H54 (cell line): ENCODE measurements at places on chromosomes 12 and 14.

GRCh38 chr14:21399311-21399870 lies 15.6 kb upstream of the SUPT16H start:
- DNase-seq: no peak

GRCh38 chr14:30034152-30034551 lies 106.5 kb upstream of the PRKD1 start:
- DNase-seq: no peak

DNA sequence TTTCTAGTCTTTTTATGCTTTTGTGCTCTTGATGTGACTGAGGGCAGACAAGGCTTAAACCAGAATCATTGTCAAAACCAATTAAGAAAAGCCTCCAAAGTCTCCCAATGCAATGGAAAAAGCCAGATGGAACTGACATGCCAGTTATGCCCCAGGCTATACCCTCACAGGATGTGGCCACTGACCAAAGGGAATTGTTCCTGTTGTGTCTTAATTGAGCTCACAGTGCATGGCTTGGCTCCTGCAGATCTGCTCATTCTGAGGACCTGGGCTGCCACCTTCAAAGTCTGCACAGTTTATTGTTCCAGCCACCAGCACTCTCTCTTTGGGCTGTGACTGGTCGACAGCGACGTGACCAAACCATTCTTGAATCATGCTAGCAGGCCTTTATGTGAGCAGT lies 17.1 kb upstream of the BICD1 start:
- no peak for DNase-seq

DNA sequence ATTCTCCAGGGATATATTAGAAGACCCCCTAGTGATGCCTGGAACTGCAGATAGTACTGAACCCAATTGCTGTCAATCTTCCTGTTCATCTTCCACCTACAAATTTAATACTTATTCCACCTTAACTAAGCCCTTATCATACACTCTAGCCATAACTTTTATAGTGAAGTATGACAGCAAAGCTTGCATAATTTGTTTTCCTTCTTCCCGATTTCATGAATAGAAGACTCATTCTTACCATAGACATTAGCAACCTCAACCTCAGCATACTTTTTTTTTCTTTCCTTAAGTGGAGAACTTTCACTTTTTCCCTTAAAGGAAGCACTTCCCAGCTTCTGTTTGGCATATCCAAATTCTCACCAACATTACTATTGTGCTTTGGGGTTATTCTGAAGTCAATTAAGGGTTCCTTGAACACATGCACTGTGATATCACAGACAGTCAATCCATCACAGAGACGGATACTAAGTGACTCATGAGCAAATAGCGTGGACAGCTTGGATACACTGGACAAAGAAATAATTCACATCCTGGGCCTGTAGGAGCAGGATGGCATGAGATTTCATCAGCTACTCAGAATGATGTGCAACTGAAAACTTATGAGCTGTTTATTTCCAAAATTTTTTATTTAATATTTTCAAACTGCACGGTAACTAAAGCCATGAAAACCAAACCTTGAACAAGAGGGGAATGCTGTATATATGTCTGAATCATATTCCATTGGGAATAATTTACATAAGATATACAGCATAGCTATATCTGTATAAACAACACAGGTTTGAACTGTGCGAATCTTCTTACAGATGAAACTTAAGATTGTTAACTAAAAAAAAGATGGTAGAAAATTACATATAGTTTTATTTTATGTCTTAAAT lies 63.9 kb downstream of the SYT1 start:
- peak; percentile 9 for DNase-seq

DNA sequence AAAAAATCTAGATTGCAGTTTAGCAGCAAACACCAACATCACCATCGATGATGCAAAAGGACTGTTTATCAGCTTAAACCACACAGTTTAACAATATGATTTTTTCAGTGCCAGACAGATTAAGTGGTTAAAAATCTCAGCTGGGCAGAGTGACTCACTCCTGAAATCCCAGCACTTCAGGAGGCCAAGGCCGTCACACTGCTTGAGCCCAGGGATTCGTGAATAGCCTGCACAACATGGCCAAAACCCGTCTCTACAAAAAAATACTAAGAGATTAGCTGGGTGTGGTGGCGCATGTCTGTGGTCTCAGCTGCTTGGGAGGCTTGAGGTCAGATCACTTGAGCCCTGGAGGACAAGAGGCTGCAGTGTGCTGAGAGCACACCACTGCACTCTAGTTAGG lies 8.9 kb downstream of the RSRC2 start:
- peak; percentile 19 for DNase-seq

DNA sequence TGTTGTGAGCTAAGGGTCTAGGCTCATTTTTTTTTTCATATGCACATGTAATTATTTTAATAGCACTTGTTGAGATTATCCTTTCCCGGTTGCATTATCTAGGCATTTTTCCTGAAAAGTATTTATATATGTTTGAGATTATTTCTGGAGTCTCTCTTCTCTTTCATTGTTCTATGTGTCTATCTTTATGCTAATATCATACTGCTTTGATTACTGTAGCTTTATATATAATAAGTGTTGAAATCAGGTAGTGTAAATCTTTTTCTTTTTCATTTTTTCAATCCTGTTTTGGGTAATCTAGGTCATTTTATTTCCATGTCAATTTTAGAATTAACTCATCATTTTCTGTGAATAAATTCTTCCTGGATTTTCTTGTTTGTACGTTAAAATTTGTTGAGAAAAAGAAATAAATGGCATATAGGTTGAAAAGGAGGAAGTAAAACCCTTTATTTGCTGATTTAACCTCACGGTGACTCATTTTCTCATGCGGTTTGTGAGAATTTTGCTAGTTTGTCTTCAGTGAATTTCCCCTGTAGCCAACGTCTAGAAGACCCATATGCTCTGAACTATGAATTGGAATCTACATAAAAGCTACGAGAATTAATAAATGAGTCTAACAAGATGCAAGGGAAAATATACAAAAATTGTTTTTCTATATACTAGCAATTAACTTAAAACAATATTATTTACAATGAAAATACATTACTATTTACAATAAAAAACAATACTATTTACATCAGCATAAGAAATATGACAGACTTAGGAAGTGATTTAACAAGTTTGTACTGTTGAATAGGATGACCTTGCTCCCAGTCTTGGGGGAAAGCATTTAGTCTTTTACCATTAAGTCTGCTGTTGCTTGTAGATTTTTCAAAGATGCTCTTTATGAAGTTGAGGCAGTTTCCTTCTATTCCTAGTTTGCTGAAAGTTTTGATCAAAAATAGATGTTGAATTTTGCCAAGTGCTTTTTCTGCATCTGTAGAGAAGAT lies 105.0 kb downstream of the SNAPC1 start:
- no peak for DNase-seq

DNA sequence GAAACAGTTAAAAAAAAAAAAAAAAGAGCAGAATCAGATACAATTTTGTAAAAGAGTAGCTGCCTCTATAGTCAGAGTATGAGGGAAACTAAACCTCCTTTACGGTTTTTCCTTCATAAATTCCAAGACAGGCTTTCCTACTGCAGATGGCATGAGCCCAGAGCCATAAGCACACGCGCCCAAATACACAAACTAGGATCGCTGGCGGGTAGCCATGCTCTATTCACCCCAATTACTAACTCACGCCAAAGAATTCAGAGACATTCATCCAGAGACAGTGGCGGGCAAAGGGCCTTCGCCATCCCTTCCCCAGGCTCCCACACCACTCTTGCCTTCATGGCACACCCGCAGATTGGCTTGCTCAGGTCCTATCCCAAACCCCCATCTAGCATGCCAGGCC lies 48.2 kb downstream of the MOK start:
- no peak for DNase-seq

DNA sequence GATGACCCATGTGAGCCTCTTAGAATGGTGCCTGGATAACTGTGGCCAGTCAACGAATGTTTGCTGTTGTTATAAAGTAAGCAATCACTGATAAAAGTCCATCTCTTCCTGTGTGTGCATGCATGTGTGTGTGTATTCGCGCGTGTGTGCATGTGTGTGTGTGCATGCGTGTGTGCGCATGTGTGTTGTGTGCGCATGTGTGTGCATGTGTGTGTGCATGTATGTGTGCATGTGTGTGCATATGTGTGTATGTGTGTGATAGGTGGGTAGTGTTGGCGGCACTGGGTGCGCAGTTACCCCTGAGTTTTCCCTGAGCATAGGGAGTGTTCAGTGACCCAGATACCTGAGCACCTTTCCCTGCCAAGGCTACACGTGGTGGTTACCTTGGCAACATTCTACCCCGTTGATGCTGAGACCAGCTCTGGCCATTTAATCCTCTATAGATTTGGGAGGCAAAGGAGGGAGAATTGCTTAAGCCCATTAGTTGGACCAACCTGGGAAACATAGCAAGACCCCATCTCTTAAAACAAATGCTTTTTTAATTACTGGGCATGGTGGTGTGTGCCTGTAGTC lies 137.8 kb downstream of the SLC15A4 start:
- no peak for DNase-seq

GRCh38 chr14:102610968-102611811 lies 18.7 kb downstream of the RCOR1 start:
- no peak for DNase-seq

DNA sequence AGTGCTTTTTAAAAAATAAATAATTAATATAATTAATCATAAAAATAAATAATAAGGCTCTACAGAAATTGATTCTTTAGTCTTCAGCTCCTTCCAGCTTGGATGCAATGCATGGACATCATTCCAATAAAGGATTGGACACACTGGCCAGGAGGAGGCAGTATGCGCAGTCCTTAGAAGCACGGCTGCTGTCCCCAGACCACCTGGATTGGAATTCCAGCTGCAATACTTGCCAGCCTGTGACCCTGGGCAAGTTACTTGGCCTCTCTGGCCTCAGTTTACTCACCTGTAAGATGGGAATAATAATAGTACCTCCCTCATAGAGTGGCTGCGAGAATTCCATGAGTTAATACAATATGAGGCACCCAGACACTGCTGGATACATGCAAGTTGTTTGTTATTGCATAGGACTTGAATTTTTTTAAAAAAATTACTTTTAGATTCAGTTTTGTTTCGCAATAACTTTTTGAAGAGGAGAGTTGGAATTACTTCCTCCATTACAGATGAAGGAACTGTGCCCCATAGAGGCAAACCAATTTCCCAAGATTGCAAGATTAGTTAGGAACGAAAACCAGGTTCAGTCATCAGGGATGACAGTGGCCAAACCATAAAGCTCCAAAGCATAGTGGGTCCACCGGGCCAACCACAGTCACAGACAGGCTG lies 12.2 kb downstream of the RPH3A start:
- DNase-seq: no peak

GRCh38 chr14:67762051-67762450 lies 54.3 kb downstream of the ZFYVE26 start:
- DNase-seq: no peak

DNA sequence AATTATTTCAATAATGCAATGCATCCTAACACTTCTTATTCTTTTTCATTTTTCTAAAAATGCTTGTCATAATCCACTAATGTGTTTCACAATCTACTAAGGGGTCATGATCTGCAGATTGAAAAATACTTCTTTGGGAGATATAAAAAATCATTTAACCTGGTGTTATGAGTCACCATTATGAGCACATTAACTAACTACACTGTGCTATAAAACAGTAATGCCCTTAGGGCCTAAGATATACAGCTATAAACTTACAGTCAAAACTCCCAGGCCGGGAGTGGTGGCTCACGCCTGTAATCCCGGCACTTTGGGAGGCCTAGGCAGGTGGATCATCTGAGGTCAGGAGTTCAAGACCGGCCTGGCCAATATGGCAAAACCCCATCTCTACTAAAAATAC lies 14.2 kb downstream of the ATXN2 start:
- no peak for DNase-seq

GRCh38 chr12:66033151-66033550 lies 97.4 kb downstream of the LLPH start:
- DNase-seq: no peak

- no peak for DNase-seq
Measured at GRCh38 chr12:92070054-92070863, 75.4 kb downstream of the BTG1 start.

DNA sequence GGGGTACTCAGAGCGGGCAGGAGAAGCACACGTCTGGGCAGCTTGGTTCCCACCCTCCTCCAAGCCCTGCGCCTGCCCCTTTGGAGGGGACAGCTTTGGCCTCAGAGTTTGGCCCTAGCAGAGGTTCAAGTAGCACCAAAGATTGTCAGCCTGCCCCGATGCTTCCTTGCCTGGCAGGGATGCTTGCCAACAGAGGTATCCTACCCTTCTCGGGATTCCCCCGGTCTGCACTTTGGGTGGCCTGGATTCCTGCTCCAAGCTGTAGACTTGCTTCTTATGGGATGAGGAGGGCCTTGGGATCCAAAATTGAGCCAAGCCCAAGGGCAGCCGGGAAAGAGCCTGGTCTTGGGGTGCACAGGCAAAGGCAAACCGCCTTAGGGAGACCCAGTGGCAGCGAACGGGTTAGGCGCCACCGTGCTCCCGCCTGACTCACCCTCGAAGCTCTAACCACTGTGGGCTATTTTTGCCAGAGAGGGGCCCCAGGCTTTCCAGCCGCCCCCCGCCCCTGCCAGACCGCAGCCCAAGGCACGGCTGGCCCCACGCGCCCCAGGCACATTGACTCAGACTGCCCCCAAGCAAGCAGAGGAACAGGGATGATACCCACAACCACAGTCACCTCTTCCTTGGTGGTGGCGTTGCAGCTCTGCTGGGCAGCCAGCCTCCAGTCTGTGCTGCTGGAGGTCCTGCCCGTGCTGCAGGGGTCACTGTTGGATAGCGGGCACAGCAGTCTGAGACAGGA lies 847 bp upstream of the WNT10B start:
- DNase-seq: peak; percentile 75

DNA sequence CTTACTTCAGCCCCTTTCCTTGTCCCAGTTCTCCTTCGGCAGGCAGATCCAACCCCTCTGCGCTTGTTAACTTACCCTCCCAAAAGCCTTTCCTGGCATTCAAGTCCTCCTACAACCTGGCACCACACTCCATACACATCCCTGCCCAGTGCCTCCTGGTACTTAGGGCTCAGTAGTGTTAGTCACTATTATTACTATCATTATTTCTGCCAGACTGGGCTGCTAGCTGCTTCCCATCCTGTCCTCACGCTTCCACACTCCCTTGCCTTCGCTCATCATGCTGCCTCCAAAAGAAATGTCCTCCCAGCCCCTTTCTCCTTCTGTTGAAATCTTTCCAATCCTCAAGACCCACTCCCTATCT lies 1.6 kb upstream of the HDAC7 start:
- peak; percentile 48 for DNase-seq
